ENCODE measurements at places on chromosomes 12 and 14.

- DNase-seq = no peak
Measured at GRCh38 chr14:94117856-94118255, 7.3 kb downstream of the IFI27 start.

DNA sequence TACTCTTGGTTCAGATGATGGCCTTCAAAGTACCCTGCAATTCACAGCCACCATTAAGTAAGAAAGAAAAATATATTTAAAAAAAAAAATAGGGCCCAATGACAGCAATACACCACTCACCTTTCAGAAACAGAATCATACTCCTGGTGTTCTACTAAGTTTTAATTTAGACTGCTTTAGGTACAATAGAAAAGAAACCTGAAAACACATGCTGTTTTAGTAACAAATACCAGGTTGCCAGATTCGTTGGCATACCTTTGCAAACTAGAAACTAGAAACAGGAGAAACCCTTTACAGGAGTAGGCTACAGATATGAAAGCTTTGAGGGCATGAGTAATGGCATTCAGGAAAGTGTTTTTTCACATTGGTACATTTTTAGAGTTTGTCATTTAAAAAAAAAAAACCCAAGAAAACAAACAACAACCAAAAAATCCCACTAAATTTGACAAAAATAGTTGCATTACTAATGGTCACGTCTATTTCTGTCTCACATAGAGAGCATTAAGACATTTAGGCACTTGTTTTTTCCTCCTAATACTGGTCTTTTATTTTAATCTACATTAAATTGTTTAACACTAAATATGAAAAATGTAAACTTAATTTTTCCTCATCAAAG lies 4.0 kb downstream of the SIX1 start:
- DNase-seq = no peak

DNA sequence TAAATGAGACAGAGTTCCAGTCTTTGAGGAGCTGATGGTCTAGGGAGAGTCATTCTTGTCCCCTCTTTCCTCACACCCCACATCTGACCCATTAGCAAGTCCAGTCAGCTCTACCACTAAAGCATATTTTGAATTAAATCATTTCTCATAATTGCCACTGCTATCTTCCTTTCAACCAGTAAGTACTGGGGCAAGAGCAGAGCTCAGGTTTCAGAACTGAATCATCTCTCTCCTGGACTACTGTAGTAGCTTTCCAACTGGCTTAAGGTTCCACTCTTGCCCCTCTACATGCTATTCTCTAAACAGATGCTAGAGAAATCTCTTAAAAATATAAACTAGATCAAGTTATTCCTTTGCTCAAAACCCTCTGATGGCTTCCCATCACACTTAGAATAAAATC lies 218.3 kb downstream of the TTC6 start:
- DNase-seq = no peak

DNA sequence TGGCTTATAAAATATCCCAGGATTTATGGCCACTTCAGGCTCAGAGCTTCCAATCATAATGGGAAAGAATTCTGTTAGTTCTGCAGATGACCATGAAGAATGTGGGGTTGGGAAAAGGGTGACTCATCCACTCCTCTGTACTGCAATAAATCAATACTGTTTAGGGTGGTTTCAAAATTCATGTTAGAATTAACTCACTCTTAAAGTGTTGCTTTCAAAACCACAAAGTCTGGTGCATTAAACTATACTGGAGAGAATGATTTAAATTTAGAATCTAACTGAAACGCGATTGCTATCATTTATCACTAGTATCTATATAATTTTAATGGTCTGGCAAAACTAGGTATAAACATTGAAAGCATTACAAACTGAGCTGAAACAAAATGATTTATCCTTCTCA lies 798 bp downstream of the CCDC198 start:
- no peak for DNase-seq

- DNase-seq = no peak
Measured at GRCh38 chr12:5073853-5074252, 30.2 kb downstream of the KCNA5 start.

DNA sequence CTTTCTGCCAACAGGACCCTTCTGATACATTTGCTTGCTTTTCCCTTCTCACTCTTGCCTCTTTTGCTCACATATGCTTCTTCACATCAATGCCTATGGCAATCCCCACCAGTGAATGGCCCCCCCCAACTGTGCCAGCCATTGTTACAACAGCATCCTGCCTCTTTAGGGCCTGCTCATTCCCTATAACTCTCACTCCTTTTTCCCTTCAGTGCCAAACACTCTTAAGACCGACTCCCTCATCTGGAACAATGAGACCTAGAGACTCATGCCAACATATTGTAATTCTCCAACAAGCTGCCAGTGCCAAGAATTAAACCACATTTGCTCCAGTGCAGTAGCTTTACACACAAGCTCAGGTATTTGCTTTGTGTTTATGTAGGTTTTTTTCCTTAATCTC lies 189.0 kb downstream of the SOX5 start:
- DNase-seq = peak; percentile 70

DNA sequence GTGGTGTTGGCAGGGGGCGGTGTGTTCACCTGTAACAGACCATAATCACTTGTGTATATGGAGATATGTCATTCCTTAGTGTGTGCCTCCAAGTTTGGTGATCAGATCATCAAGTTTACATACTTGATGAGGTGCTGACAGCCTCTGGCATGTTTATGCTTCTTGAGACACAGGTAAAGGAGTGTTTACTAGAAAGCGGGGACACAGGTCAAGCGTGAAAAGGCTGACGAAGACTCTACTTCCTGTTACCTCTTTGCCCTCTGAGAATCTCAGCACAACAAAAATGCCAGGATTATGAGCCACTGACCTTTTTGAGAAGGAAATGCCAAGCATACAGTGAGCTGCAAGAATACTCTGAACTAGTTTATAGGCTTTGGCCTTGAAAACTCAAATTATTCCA lies 29.6 kb downstream of the PRDM4 start:
- no peak for DNase-seq

Data from DMS153 (cell line).